ENCODE measurements at places on chromosomes 7 and 10.

DNA sequence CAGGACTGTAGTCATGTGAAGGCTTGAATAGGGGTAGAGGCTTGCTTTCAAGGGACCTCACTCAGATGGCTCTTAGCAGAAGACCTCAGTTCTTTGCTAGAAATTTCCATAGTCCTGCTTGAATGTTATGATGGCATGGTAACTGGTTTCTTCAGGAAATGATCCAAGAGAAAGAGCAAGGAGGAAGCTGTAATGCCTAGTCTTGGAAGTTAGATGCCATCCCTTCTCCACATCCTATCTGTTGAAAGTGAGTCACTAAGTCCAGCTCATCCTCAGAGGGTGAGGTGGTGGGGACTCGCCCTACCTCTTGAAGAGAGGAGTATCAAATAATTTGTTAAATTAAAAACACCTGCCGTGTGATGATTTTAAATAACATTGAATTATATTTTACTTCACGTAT, 4.6 kb downstream of the MGAM start:
- no peak for ATAC-seq

DNA sequence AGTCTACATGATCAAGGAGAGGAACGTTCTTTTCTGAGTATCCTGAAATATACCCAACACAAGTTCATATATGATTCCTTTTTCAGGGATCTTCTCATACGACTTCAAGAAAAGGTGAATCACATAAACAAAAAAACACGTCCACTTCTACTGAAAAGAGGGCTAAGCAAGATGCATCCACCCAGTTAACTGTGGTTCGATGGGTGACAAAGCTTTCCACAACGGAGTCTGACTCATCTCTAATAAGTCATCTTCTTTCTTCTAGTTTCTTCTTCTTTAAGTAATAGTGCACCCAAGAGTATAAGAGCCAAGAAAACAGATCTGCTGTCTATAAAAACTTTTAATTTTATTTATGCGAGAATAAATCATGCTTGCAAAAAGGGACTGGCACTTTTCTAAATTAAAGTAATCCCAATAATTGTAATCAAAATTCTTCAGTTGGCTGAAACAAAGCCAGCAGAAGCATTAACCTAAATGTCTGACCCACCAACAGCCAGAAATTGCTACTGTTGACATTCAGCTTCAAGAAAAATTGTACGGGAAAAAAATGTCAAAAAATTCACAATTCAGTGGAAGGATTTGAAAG, 146.9 kb upstream of the ANK3 start:
- peak; percentile 94 for ATAC-seq

- no peak for ATAC-seq
These were observed 81.4 kb upstream of the MGMT start for GRCh38 chr10:129385600-129385999.

DNA sequence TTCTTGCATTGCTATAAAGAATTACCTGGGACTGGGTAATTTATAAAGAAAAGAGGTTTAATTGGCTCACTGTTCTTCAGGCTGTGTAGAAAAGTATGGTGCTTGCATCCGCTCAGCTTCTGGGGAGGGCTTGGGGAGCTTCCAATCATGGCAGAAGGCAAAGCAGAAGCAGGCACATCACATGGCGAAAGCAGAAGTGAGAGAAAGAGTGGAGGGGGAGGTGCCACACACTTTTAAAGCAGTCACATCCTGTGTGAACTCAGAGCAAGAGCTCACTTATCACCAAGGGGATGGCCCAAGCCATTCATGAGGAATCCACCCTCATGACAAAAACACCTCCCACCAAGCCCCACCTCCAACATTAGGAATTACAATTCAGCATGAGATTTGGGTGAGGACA, 303.5 kb downstream of the OTUD1 start:
- ATAC-seq: no peak

GRCh38 chr7:4871930-4872675, 10.3 kb upstream of the PAPOLB start:
- ATAC-seq: no peak

- ATAC-seq: peak; percentile 24
These were observed 438.9 kb downstream of the DNAJB6 start for GRCh38 chr7:157775560-157776332.

DNA sequence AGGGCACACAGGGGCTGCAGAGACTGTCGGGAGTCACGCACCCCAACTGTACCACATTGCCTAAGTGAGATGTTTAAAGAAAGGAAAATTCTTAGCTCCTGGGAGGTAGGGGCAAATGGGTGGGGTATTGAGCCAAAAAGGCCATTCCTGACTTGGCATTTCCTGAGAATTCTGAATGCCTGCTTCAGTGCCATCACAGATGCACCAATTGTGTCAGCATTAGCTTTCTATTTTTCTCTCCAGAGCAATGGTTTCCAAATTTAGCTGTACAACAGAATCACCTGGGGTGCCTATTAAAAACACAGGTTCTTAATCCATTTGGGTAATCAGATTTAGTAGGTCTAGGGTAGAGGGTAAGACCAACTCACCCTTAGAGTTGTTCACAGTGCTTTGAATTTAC, 43.1 kb downstream of the LSMEM1 start:
- ATAC-seq: no peak

GRCh38 chr10:96667401-96667800, 52.9 kb downstream of the PIK3AP1 start:
- no peak for ATAC-seq

DNA sequence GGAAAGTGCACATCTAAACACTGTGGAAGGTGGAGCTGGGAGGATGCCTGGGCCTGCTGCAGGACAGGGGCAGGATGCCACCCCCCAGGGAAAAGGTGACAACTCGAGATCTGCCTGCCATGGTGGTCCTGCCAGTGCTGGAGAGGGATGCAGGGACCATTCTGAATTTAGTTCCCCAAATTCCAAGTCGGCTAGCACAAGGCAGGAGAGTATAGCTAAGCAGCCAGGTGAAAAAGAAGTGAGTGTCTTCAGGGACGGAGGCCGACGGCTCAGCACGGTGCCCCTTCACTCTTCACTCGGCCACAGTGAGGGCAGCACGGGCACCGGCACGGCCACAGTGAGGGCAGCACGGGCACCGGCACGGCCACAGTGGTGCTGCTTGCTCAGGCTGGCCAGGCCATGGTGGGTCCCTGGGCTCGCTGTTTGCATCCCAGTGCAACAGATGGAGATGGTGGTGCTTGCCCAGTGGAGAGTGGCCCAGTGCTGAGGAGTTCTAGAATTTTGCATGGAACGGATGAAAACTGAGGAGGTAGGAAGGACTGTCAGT, 161.3 kb upstream of the SHH start:
- no peak for ATAC-seq

GRCh38 chr7:8128449-8129317, 133.3 kb downstream of the ICA1 start:
- ATAC-seq: no peak

GRCh38 chr7:69602522-69602921, 4.2 kb downstream of the AUTS2 start:
- ATAC-seq: no peak

DNA sequence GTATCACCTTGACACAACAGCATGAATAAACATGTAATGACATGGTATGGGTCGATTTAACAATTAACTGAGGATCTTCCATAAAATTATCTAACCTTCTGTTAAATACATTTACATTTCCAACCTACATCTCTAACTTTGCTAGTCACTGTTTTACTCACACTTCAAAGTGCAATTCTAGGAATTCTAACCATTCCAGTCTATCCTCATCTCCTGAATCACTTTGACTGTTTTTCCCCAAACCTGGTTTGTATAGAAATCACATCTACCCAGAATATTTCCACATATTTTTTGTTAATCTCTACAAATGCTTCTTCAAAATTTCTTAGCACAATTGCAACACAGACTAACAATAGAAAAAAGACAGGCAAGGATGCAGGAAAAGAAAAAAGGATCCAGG, 6.2 kb downstream of the ABI1 start:
- ATAC-seq: no peak

- ATAC-seq: no peak
These were observed 64.1 kb downstream of the CTTNBP2 start for GRCh38 chr7:117808910-117809705.

GRCh38 chr10:11425296-11425610, 186.2 kb downstream of the USP6NL start:
- ATAC-seq: no peak

DNA sequence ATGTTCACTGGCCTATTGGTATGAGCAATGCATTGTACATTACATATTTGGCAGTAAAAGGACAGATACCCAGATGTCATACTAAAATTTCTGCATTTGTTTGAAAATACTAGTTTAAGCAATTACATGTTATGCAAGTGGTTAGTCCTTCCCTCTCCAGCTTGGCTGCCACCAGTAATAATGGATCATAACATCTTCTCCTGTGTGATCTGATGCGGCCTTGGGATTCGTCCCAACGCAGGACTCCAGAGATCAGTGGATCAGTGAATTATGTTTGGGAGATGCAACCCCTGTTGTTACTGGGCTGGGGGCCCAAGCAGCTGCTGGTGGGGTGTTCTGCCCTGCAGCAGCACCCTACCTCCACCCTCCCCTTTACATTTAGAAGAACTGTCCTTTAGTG, 11.2 kb upstream of the PDK4 start:
- ATAC-seq: no peak

GRCh38 chr7:102169651-102170392, 116.8 kb upstream of the SH2B2 start:
- ATAC-seq: no peak

DNA sequence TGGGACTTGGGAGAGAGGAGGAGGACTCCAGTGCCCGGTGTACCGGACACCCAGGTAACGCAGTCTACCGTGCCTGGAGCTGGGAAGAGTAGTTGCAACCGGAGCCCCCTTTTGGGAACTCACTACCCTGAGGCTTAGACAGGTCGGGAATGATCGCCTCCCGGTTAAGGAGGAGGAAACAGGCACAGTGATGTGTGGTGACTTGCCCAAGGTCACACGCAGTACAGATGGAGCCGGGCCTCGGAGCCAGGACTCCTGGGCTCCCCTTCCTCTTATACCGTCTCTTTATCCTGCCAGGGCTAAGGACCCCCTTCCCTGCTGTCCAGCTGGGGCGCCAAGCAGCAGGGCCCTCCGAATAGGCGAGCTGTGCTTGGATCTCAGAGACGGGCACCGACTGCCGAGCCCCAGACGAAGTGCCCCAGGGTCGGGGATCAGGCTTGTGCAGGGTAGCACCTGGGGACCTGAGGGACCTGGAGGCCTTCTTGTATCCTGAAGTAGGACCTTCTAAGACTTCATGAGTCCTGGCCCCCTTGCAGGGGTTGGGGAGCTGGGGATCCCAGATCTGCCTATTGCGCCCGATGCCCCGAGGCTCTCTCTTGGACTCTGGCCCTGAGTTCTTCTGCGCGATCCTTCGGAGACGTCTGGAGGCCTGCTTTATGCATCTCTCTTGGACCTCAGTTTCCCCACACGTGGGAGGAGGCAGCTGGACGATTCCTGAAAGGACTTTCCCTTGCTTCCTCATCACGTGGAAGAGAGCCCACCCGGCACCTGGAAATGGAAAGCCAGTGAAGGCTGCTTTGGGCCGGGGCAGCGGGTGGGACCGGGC, 767 bp upstream of the CYP26A1 start:
- ATAC-seq: peak; percentile 21

DNA sequence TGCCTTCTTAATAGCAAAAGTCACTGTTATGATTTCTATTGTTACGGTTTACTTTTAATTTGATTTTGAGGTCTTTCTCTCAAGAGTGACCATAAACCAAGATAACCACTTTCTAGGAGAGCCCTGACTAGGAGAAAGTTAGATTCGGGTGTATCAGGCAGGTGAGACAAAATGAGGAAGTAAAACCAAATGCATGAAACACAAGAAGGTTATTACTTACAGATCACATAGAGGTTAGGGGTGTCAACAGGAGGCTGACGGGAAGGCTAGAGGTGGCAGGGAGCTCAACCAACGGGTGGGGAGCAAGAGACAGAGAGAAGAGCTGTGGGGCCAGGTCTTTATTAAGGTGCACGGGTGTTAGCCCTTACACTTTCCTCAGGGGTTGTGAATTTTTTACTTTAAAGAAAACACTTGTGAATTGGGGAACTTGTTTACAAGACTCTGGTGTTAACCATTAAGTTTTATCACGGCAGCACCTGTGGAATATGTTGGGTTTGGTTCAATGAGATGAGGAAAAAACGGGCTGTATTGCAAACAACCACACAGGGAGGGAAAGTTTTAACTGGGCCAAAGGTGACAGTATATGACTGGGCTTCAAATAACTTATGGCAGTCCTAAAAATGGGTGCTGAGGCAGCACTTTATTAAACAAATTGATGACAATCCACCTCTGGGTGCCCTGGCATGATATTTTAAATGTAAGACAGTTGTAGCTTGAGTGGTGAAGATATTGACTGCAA, 154.9 kb downstream of the SDHAF3 start:
- ATAC-seq: no peak

DNA sequence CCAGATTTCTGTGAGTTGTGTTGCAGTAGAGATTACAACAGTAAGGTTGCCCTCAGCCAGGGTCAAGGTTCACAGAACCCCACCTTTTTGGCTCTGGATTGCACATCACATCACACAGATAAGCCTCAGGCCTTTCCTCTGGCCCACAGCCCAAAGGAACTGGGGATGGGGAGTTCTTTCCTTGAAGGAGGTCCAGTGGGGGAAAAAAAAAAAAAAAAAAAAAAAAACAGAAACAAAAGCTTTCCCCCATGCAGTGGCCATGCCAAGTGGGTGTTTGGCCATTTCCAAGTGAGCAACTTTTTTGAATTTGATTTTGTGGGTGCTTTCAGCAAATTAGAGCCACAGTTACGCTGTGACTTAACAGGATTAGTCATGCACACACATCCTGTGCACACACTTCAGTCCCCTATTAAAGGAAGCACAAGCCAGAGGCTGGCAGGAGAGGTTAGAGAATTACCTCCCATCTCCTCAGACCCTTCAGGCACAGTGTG, 79.3 kb upstream of the NANOS1 start:
- ATAC-seq: peak; percentile 23

DNA sequence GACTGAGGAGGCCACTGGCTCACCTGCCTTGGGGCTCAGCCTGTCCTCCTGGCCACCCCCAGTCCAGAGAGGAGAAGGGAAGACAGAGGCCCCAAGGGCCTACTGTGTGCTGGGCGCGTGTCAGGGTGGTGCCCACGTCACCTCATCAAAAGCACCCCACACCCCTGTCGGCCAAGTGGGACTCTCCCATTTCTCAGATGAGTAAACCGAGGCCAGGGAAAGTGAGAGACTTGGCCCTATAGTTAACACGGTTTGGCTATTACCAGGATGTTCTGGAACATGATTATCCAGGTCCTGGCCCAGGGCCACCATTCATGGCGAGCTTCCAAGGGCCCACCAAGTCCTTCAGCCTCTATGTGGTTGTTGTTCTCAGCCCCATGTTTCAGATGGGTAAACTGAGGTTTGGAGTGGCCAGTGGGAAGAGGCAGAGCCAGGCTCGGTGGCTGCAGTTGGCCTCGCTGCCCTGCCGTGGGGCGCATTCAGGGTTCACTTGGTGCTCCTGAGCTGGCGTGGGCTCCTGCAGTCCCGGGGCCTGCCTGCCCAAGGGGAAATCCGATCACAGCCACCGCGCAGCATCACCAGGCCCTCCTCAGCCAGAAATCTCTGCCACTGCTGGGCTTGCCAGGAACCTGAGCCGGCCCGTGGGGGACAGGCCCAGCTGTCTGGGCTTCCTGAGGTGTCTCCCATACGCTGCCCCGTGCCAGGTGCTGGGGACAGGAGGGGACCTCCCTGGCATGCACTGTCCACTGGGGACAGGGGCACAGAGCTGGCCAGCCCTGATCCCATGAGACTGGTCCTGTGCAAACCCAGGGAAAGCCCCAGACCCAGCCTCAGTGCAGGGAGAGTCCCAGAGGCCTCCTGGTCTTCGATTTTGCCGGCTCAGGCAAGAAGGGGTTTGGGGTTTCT, 117.7 kb upstream of the TNRC18 start:
- peak; percentile 24 for ATAC-seq

- no peak for ATAC-seq
These were observed 594 bp upstream of the RP9 start for GRCh38 chr7:33109758-33110238.

- ATAC-seq: no peak
These were observed 51.0 kb upstream of the SUN1 start for GRCh38 chr7:781186-781849.

All from activated T-helper 17 cell treated with anti-CD3 and anti-CD28 coated beads, Interleukin-2, amount 50 U/mL, for 72 hours (primary cell).